Hematopoietic multipotent progenitor cell (in vitro differentiated cells): ENCODE measurements at places on chromosomes 7 and 10.

- DNase-seq: peak; percentile 5
Observed at GRCh38 chr10:115706488-115707076, 566.4 kb downstream of the GFRA1 start.

- DNase-seq: no peak
Observed at GRCh38 chr7:107865956-107866775, 24.8 kb upstream of the DLD start.

GRCh38 chr7:101939136-101939695, 121.8 kb downstream of the CUX1 start:
- DNase-seq: no peak

DNA sequence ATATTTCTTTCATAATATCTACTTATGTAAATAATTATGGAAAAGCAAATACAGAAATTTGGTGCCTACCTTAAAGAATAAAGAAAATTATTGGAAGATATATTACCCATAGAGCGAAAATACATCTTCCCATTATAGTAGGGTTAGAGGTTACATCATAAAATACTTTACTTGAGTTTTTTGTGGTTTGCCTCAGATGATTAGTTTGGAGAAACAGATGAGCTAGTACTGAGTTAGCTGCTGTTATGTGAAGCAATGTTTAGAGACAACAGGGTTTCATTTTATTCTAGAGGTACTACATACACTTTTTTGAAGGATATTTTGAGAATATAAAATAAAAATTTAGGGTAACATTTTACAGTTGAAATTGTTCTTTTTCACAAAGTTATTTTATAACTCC, 2.9 kb upstream of the MLLT10 start:
- no peak for DNase-seq

- no peak for DNase-seq
Observed at GRCh38 chr10:101829561-101830315, 11.5 kb upstream of the OGA start.

GRCh38 chr7:745431-746154, 18.5 kb upstream of the PRKAR1B start:
- no peak for DNase-seq

DNA sequence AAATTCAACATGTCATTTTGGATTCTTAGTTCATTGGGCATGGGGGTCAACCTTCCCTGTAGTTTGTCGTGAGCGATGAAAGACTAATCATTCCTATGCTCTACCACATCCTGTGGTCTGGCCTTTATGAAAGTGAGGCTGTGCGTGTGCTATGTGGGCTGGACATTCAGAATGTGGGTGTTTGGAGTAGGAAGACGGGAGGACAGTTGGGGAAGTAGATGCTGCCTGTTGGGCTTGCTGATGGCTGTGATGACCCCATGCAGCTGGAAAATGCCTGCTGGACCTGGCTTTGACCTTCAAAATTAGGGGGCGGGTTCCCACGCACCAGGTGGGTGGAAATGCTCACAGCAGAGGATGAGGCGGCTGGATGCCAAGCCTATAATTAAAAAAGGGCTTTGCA, 90.9 kb upstream of the MKI67 start:
- DNase-seq: no peak

DNA sequence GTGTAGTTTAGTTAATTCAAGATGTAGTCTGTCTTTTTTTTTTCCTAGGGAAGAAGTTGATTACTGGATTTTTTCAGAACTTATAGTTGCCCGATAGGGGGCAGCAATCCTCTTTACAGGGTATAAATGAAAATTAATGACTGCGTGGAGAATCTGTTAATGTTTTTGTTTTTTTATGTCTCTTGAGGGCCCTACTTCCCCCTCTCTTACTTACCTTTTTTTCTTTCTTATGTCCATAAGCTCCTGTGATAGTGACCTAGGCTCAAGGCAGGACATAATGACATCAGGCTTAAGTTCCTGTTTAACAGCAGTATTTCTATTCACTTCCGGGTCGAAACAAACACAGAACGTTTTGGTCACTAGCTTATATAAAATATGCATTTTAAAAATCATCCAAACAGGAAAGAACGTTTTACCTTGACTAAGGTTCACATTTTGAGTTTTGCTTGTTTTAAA, 18.8 kb downstream of the CDC123 start:
- no peak for DNase-seq

- no peak for DNase-seq
Observed at GRCh38 chr10:101441541-101442455, 87.8 kb downstream of the BTRC start.
